ENCODE measurements at places on chromosomes 12 and 14.
A peak's percentile ranks its signal among the peaks of the same experiment; 100 is the strongest.

- no peak for DNase-seq
Measured at GRCh38 chr12:106115440-106115839, 23.3 kb downstream of the NUAK1 start.

DNA sequence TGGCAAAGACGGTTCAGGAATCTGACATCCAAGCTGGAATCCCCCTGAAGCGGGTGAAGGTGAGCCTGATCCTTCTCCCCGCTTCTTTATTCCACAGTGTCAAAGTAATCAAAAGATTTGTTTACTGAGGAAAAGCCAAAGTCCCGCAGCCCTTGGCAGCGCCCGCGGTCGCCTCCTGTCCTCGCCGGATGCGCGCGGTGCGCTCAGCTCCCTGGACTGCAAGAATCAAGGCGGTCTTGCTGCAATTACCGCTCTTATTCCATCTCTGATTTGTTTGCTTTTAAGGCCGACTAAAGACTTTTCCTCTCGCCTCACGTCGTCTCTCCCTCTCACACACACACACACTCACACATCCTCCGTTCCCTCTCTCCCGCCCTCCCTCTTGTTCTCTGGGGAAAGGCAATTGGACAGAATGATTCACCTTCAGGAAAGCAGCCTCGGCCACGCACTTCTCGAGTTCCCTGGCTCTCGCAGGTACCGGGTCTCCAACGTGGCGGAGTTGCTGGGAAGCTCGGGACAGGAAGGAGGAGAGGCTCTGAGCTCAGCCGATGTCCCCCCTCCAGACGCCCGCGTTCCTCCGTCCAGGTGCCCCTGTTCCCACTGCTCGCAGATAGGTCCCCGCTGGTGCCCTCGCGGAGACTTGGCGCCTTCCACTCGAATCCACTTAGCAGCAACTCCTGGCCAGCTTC is 68.6 kb upstream of the USP15 start:
- DNase-seq: no peak

DNA sequence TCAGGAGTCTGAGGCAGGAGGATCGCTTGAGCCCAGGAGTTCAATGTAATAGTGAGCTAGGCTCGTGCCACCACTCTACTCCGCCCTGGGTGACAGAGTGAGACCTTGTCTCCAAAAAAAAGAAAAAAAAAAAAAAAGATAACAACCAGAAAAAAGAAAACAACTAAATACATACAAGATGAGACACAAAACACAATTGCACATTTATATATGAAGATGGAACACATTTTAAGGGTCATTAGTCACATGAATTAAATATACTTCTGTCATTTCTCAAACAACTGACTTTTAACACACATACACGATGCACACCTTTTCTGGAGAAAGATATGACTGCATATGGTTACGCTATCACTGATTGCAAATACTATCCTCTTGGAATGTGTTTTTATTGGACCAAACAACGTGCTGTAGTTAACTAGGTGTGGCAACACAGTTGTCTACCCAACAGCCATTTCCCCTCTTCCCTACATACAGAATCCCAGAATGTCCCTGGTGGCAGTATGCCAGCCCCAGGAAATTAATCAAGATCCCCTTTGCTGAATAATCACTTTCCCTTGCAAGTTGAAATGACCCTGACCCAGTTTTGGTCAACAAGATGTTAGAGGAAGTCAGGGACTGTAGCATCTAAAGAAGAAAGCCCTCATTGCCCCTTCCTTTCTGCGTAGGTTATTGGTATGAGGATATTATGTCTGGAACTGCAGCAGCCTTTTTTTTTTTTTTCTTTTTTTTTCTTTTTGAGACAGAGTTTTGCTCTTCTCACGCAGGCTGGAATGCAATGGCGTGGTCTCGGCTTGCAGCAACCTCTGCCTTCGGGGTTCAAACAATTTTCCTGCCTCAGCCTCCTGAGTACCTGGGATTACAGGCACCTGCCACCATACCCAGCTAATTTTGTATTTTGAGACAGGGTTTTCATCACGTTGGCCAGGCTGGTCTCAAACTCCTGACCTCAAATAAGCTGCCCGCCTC is 5.6 kb upstream of the MYL6B start:
- DNase-seq: no peak

DNA sequence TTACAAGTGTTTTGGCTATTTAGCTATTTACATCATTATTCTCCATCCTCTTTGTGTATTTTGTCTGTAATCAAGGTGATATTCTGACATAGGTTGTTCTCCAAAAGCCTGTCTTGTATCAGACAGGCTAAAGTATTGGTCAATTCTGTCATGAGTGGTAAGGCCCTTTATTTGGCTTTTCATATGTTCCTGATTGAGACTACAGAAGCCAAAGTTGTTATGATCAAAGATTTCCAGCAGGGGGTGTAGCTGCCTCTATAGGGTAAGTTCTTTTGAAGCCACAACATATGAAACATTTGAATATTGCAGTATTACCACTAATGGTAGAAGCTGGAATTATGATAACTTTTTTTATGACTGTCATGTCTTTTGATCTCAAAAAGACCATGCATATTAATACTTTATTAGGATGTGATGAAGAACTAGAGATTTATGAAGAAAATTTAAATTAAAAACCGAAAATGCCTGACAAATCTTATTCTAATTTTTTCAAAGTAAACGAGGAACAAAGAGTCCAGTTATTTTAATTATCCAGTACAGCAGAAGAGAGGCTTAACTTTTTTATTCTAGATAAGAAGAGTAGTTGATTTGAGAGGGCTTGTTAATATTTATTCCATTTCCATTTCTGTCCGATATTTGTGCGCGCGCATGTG is 3.4 kb upstream of the ARHGAP5 start:
- peak; percentile 99 for DNase-seq

DNA sequence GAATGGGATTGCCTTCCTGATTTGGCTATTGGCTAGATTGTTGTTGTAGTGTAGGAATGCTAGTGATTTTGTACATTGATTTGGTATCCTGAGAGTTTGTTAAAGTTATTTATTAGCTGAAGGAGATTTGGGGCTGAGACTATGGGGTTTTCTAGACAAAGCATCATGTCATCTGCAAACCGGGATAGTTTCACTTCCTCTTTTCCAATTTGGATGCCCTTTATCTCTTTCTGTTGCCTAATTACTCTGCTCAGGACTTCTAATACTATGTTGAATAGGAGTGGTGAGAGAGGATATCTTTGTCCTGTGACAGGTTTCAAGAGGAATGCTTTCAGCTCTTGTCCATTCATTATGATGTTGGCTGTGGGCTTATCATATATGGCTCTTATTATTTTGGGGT is 265.7 kb upstream of the MGAT4C start:
- DNase-seq: no peak

Data from NCI-H2029 treated with DMSO at 0.1 percent for 48 hours (cell line).